ENCODE measurements at places on chromosomes 4 and X. TPM values are rescaled to one million over a fixed set of nuclear protein-coding genes. Genes with fewer than 3 reads are reported as not detected.

Gene TCEAL6
- not detected for total RNA-seq

GRCh38 chr4:109412776-109413175 is 20.8 kb upstream of the SEC24B start:
- H3K36me3 ChIP-seq = no peaks in the 10 kb centered on the region
- DNase-seq = no peak
- no peak overlapping the region for H3K27ac ChIP-seq
- H3K4me1 ChIP-seq = no peaks in the 10 kb centered on the region
- no peaks in the 10 kb centered on the region for H3K27me3 ChIP-seq

- no peak overlapping the region for H3K4me3 ChIP-seq
- no peaks in the 10 kb centered on the region for H3K27me3 ChIP-seq
- peaks cover 17% of the 10 kb centered on the region for H3K4me1 ChIP-seq
- H3K27ac ChIP-seq = no peak overlapping the region
- no peaks in the 10 kb centered on the region for H3K36me3 ChIP-seq
Observed at GRCh38 chr4:102575369-102576129, 74.4 kb downstream of the NFKB1 start.

DNA sequence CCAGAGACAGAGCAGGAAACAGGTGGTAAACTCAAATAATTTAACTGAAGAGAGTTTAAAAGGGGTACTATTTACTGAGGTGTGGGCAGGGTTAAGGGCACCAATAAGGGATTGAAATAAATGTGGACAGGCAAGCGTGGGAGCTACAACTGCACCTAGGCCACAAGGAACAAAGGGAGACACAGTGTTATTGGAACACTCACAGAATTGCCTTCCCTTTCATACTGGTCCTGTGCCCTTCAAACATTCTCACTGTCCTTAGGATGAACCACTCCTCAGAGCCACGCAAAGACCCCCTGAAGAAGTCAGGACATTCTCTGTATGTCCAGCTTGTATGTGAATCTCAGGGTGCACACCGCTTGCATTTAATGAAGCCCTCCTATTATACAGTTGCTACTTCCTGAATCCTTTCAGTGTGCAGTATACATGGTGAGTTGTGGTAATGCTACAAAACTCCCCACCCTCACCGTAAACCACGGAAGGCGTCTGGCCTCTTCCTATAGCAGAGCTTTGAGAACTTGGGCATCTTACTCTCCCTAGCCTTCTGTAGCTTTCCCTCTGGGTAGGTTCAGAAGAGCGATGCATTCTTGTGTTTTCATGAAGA is 9.6 kb upstream of the MRPL1 start:
- H3K36me3 ChIP-seq = no peaks in the 10 kb centered on the region
- H3K27me3 ChIP-seq = no peaks in the 10 kb centered on the region
- DNase-seq = no peak
- H3K4me3 ChIP-seq = no peak overlapping the region

- no peaks in the 10 kb centered on the region for H3K27me3 ChIP-seq
- H3K4me1 ChIP-seq = no peaks in the 10 kb centered on the region
- H3K36me3 ChIP-seq = no peaks in the 10 kb centered on the region
- no peak overlapping the region for H3K27ac ChIP-seq
- H3K4me3 ChIP-seq = no peak overlapping the region
- no peak for DNase-seq
Observed at GRCh38 chr4:20926529-20926928, 226.3 kb downstream of the PACRGL start.

DNA sequence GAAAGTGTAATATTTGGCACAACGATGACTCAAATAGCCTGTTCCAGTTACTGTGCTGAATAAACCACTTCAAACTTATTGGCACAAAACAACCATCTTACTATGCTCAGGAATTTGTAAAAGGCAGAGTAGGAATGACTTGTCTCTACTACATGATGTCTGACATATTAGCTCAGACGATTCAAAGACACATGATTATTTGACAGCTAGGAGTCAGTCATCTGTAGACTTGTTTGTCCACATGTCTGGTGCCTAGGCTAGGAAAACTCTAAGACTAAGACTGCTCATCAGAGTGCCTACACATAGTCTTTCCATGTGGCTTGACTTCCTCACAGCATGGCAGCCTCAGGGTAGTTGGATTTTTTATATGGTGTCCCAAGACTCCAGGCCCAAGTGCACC is 154.5 kb downstream of the FANCB start:
- H3K4me1 ChIP-seq = no peaks in the 10 kb centered on the region
- no peak overlapping the region for H3K4me3 ChIP-seq
- H3K27ac ChIP-seq = no peak overlapping the region
- H3K27me3 ChIP-seq = no peaks in the 10 kb centered on the region
- no peaks in the 10 kb centered on the region for H3K36me3 ChIP-seq

DNA sequence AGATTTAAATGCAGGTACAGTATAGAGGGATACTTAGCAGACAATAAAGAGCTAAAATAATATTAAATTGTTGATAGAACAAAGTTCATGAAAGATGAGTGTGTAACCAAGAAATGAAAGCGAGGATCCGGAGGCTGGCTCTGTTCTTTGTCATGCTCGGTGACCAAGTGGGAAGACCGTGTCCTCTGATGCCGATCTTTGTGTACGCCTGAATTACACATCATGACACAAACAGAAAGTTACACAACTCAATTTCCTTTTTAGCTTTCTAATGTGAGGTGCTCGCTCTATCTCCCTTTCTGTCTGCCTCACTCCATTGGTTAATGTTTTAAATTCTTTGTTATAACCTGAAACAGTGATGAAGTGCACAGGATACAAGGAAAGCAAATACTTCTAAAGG is 114.8 kb upstream of the NEIL3 start:
- H3K36me3 ChIP-seq = no peaks in the 10 kb centered on the region
- H3K4me3 ChIP-seq = no peak overlapping the region
- no peaks in the 10 kb centered on the region for H3K27me3 ChIP-seq
- no peaks in the 10 kb centered on the region for H3K4me1 ChIP-seq
- no peak overlapping the region for H3K27ac ChIP-seq

- no peaks in the 10 kb centered on the region for H3K36me3 ChIP-seq
- H3K4me3 ChIP-seq = no peak overlapping the region
- no peak for DNase-seq
- H3K27ac ChIP-seq = no peak overlapping the region
- peaks cover 26% of the 10 kb centered on the region for H3K4me1 ChIP-seq
Observed at GRCh38 chr4:110624398-110624780, 1.5 kb upstream of the PITX2 start.

DNA sequence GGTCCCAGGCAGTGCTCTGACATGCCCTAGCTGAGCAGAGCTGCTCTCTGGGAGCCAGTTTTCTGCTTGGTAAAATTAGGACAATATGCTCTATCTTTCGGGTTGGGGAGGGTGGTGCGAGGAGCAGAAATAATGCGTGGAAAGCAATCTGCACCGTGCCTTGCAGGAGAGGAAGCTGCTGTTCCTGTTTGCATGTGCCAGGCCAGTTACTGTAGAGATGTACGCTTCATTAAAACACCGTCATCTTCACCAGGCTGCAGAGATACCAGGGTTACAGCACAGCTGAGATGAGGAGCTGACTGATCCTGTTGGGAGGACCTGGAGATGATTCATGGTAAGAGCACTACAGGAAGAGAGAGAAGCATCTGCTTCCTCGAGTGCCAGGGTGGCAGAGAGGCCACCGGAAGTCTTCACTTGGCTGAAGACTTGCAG is 29.5 kb upstream of the IRF2 start:
- no peak overlapping the region for H3K4me3 ChIP-seq
- no peaks in the 10 kb centered on the region for H3K27me3 ChIP-seq
- peak; percentile 47 for DNase-seq
- H3K27ac ChIP-seq = no peak overlapping the region
- H3K4me1 ChIP-seq = no peaks in the 10 kb centered on the region
